Activated CD4-positive, alpha-beta T cell treated with anti-CD3 and anti-CD28 coated beads, Interleukin-2, Interleukin-6, amounts not matched to agents 100 ng/mL and 50 ng/mL, durations not matched to agents 16 hours and 8 hours (primary cell): ENCODE measurements at places on chromosomes 1 and 21.

GRCh38 chr1:93585059-93585966 is 96.3 kb downstream of the BCAR3 start:
- no peak for DNase-seq

DNA sequence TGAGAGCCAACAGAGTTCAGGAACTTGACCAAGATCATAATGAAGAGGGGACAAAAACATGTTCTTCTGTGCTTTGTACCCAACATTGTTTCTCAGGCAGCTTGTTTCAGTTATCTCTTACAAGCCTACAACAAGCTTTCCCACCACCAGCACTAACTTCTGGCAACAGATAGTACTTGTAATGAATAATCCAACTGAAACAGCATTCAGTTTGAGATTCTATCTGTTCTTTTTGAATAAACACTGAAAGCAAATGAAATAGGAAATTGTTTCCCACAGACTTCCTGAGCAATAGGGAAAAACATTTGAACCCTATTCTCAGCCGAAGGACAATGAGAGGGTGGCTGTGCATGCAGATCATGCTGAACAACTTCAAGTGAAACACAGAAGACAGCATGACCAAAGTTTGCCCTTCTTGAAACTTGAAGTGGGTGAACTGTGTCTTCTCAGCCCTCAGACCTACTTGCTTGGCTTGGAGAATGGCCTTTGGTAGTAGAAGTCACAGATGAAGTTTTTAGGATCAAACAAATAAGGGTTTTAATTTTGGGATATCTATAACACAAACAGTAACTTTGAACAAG is 11.2 kb upstream of the HOOK1 start:
- no peak for DNase-seq

GRCh38 chr1:111512931-111513330 is 9.5 kb upstream of the ADORA3 start:
- no peak for DNase-seq

GRCh38 chr1:150472601-150473200 is 14.5 kb upstream of the TARS2 start:
- DNase-seq, result no peak

- DNase-seq, result no peak
Measured at GRCh38 chr1:198162091-198162767, 5.4 kb downstream of the NEK7 start.

DNA sequence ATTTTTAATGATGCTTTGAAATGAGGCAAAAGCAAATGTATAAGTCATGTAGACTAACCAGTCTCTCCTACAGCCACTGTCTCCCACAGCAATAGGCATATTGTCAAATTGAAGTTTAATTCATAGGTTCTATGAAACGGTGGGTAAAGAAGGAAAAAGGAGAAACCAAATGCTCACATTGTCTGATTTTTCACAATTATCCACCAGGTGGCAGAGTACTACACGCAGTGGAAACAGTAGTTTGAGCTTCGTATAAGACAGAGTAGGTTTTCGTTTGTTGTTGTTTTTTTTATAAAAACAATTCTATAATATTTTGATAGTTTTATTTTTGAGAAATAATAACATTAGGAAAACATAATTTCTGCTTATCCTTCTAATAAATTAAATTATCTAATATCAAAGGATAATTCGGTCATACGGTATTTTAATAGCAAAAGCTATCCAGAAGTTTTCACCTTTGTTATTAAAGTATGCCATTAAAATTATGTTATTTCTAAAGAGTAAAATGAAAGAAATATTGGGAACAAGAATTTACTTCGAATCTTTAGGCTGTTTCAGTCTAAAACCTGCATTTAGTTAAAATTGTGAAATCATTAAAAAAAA is 39.1 kb downstream of the TYW3 start:
- peak; percentile 53 for DNase-seq

- no peak for DNase-seq
Measured at GRCh38 chr1:30273456-30273855, 449.9 kb downstream of the MATN1 start.

- DNase-seq, result no peak
Measured at GRCh38 chr1:56533197-56533596, 46.2 kb downstream of the PLPP3 start.

- DNase-seq, result no peak
Measured at GRCh38 chr1:37958690-37959089, 11.8 kb upstream of the INPP5B start.

- DNase-seq, result peak; percentile 13
Measured at GRCh38 chr21:41923631-41924367, 30.0 kb downstream of the C2CD2 start.

- no peak for DNase-seq
Measured at GRCh38 chr1:63828322-63829044, 54.7 kb downstream of the ROR1 start.

GRCh38 chr1:234841710-234842231 is 231.8 kb upstream of the IRF2BP2 start:
- peak; percentile 54 for DNase-seq

- DNase-seq, result no peak
Measured at GRCh38 chr1:220370041-220370700, 97.9 kb upstream of the RAB3GAP2 start.

GRCh38 chr1:160047111-160047991 is 15.6 kb upstream of the PIGM start:
- DNase-seq, result no peak

DNA sequence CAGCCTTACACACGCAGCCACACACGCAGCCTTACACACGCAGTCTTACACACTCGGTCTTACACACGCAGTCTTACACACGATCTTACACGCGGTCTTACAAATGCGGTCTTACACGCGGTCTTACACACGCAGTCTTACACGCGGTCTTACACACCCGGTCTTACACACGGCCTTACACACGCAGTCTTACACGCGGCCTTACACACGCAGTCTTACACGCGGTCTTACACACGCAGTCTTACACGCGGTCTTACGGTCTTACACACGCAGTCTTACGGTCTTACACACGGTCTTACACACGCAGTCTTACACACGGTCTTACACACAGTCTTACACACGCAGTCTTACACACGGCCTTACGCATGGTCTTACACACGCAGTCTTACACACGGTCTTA is 111.9 kb downstream of the PRDM16 start:
- no peak for DNase-seq

DNA sequence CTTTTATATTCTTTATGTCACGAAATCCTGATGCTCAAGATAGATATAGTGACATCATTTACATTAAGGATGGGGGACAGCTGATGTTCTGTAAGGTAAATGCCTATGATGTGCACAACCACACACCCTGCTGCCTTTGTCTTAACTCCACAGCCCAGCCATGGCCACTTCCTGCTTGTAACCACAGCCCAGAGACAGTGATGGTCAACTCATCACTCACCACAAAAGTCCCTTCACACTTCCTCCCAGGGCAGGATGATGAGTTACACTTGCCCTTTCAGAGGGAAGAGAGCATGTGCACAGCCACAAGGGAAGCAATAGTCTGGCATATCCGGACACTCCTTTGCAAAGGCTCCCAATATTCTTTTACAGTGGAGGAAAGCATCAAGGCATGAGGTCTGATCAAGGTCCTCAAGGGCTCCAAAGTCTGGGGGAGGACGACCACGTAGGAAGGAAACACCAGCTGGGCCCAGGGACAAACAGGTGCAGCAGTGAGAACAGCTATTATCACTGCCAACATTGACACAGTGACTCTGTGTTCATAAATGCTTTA is 53.8 kb downstream of the PLPP3 start:
- peak; percentile 9 for DNase-seq

GRCh38 chr1:161706482-161707347 is at the start of gene FCRLA:
TSS of gene FCRLA (plus strand) at chr1:161707229. CDS start at chr1:161707265, 36 bp downstream.
- DNase-seq, result no peak

- no peak for DNase-seq
Measured at GRCh38 chr1:21783679-21784603, 992 bp upstream of the USP48 start.

- peak; percentile 13 for DNase-seq
Measured at GRCh38 chr1:111446967-111447892, 1.8 kb downstream of the WDR77 start.

GRCh38 chr1:84298328-84298683 is 3.2 kb upstream of the SAMD13 start:
- DNase-seq, result peak; percentile 61

DNA sequence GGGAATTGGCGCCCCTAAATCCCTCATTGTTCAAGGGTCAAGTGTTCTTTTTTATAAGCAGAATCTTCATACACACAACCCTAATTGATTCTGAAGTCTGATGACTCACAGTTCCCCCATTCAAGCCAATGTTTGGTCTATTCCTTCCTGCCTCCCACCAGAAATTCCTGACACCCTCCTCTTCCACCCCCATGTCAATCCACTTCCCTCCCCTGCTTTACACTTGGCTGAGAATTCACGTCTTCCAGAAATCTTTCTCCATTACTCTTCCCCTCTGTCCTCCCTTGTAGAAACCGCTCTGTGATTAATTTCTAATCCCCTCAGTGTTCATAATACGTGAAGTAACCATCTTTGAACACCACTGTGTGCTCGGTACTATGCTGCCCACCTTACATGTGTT is 76.2 kb upstream of the CD34 start:
- no peak for DNase-seq

DNA sequence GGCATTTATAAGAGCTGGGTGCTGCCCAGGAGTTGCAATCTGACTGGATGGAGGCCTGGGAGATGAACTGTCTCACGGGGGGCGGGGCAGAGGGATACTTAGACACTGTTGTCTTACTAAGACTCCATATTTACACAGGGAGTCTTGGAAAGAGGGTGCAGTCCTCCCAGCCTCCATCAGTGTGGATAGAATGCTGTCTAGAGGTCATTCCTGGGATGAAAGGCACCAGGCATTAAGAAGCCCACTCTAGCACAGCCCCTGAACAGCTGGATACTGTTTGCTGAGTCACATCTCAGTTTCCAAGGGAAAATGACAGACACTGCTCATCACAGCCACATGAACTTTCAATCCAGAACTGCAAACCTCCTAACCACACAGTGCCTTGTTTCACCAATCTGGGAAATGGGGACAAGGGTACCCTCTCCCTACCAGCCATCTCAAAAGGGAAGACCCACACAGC is 43.3 kb downstream of the SSBP3 start:
- DNase-seq, result no peak

- no peak for DNase-seq
Measured at GRCh38 chr1:147720557-147720956, 39.8 kb downstream of the GJA5 start.

DNA sequence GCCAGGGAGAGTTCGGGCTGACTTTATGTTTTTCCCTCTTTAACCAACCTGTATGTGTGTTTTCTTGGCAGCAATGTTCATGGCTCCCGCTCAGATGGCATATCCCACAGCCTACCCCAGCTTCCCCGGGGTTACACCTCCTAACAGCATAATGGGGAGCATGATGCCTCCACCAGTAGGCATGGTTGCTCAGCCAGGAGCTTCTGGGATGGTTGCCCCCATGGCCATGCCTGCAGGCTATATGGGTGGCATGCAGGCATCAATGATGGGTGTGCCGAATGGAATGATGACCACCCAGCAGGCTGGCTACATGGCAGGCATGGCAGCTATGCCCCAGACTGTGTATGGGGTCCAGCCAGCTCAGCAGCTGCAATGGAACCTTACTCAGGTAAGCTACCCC is 33.6 kb upstream of the ZFP69B start:
- DNase-seq, result no peak

- no peak for DNase-seq
Measured at GRCh38 chr1:71390518-71390917, 309.7 kb upstream of the ZRANB2 start.

DNA sequence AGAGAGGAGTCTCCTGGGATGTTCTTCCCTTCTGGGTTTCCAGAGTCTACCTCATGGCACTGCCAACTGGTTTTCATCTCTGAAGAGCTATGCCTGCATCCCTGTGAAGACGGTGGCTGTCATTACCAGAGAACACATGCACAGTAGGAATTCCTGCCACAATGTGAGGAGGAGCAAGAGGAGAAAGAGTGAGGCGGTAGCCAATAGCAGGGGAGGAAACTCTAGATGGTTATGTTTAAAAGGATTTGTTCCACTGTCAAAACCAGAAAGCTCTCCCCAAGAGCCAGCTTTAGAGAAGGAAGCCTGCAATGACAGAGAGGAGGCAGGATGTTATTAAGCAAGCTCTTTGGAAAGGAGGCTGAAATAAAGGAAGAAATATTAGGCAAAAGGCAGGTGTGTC is 12.3 kb downstream of the LMX1A start:
- DNase-seq, result no peak

DNA sequence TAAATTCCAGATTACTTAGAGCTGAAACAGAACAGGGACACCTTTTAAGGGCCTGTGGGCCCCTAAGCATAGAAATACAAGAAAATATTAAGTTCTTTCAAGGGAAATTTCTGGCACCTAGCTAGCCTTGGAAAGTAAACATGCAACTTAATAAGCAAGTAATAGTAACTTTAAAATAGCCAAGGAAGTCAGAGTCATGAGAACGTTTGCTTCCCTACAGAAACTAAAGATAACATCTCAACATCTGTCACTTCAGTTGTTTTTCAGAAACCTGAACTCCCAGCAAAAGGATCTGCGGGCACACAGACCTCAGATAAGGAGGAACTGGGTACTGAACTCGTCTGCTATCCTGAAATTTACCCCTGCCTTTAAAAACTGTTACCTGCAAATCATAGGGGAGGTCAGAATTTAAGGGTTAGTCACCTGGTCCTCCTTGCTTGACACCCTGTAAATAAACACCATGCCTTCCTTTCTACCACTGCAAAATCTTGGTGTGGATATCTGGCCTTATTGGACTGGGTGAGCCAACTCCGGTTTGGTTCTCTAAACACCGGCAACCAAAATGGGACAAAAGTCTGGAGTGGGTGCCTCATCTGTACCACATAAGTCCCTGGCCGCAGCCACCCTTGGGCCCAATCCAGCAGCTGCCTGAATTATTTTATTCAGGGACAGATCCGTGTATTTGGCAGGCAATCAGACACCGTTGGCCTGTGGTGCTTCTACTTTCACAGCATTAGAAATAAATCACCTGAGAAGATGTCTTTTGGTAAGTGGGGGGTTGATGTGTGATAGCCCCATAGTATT is 27.9 kb downstream of the NRDC start:
- DNase-seq, result no peak

DNA sequence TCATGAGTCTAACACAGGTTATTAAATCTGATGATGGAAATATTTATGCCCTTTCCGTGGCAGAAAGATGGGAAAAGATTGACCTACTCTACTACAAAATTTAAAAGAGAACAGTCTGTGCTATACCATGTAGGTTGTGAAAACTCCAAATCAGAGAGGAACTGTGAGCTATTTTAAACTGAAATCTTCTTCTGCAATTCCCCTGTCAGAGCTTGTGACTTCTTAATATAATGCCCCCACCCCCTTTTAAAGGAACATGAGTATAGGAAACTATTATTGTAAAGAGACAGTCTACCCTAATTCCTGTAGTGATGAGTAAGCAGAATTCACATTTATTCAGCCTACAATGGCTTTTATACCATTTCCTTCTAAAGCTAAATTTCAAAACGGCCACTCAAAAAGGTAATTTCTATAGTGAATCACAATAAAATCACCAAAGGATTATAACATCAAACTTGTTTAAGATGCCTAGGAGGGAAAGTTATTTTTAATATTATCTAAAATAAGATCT is 11.7 kb downstream of the DSCAM start:
- no peak for DNase-seq

GRCh38 chr1:227459326-227459841 is 104.0 kb upstream of the ZNF678 start:
- no peak for DNase-seq
